ENCODE measurements at places on chromosomes 4 and X.

DNA sequence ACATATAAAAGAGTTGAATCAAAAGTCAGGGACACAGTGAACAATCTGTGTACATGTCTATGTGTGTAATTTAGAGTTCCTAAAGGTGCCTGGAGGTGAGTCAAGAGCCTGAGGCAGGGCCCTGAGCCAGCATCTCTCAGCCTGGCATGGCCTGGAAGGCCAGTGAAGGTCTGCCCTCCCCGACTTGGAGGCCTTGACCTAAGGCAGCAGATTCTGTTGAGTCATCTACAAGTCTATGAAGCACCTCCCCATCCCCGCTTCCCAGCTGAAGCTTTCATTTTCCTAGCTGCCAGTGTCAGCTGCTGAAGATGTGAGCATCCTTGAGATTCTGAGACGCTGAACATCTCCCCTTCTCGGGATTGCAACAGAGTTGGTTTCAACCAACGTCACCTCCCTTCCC, 583.9 kb downstream of the BCOR start:
- no peak for DNase-seq

DNA sequence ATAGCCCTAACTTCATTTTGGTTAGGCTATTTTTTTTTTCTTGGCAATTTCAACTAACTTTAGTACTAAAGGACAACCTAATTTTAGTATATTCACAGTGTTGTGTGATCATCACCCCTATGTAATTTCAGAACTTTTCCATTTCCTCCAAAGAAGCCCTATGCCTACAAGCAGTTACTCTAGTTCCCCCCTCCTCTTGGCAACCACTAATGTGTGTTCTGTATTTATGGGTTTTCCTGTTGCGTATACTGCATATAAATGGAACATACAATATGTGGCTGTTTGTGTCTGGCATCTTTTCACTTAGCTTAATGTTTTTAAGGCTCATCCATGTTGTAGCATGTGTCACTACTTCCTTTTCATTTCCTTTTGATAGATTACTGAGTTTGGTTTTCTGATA, 57.6 kb downstream of the N4BP2 start:
- DNase-seq: no peak

- DNase-seq: no peak
Measured at GRCh38 chr4:23384741-23385140, 505.1 kb downstream of the PPARGC1A start.

GRCh38 chr4:26330946-26331345, 10.1 kb downstream of the RBPJ start:
- DNase-seq: no peak

GRCh38 chr4:186189656-186190055, 1.7 kb upstream of the CYP4V2 start:
- no peak for DNase-seq

GRCh38 chrX:129530410-129530809, 7.1 kb upstream of the SMARCA1 start:
- DNase-seq: no peak

DNA sequence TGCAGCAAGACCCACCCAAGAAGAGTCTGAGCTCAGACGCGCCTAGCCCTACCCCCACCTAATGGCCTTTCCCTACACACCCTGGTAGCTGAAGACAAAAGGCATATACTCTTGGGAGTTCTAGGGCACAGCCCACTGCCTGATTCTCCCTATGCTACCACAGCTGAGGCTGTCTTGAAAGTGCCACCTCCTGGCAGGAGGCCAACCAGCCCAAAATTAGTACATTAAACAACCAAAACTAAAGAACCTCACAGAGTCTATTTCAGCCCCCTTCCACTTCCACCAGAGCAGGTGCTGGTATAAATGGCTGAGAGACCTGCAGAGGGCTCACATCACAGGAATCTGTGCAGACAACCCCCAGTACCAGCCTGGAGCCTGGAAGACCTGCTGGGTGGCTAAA, 119.1 kb downstream of the HMGN5 start:
- no peak for DNase-seq

GRCh38 chrX:101774340-101774739, 114.7 kb upstream of the ARMCX2 start:
- DNase-seq: peak; percentile 4

- DNase-seq: no peak
Measured at GRCh38 chrX:136584545-136584944, 52.5 kb downstream of the VGLL1 start.
